ENCODE measurements at places on chromosomes 6 and 20.

GRCh38 chr6:96058082-96058481 is 42.3 kb downstream of the FUT9 start:
- no peak for DNase-seq

GRCh38 chr6:11320914-11321597 is 88.6 kb upstream of the NEDD9 start:
- no peak for DNase-seq

DNA sequence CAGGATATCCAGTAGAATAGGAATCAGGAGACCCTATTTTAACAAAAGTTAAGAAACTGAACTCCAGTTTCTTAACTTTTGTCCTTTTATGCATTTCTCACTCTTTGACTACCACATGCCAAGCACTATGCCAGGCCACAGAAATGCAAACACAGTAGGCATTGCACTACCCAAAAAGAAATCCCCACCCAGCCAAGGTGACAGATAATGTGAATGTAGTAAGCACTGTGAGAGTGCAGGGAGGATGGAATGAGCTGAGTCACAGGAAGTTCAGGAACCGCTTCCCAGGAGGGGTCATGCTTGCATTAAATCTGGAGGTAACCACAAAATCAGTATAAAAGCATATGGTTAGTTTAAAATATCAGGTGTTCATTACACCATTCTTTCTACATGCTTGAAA is 20.1 kb upstream of the FAM83C start:
- DNase-seq: no peak

GRCh38 chr20:19888269-19888671 is 128.9 kb upstream of the NAA20 start:
- no peak for DNase-seq

DNA sequence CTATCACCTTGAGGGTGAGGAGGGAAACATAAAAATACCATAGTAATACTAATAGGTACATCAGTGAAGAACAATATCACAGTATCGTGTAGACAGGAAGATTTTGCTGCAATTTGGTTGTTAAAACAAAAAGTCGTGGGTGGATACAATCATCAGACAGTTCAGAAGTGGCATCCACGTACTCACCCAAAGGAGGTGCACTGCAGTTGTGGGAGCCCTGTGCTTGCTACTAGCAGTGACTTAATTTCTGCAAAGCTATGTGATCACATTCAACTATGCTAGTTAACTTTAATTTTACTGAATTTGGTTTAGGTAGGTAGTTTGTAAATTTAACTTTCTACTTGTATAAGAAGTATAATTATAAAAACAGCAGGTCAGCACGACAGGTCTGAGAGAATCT is 188.2 kb upstream of the SGK1 start:
- DNase-seq: no peak

- DNase-seq: no peak
Observed at GRCh38 chr6:1039191-1039590, 272.7 kb upstream of the FOXQ1 start.

- DNase-seq: no peak
Observed at GRCh38 chr6:75183099-75183541, 22.7 kb downstream of the COL12A1 start.

GRCh38 chr20:13586133-13586532 is 52.6 kb downstream of the TASP1 start:
- DNase-seq: no peak

DNA sequence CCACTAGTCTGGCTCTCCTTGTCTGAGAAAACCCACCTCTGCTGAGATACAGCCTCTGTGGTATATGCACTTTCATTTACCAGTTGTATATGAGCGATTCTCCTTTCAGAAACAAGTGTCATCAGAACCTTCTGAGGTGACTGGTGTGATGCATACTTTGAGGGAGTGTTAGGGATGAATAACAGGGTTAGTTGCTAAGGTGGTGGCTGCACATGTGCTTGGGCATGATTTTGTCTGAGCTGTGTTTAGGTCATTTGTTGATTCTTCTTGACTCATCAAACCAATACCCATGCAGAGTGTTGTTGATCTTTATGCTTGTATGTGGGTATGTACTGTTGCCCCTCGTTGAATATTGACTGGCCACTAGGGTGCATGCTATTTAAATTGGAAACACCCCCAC is 25.7 kb downstream of the DTD1 start:
- DNase-seq: no peak

- no peak for DNase-seq
Observed at GRCh38 chr20:1263853-1264252, 2.2 kb upstream of the SNPH start.

- DNase-seq: no peak
Observed at GRCh38 chr6:105112577-105112976, 67.2 kb downstream of the POPDC3 start.

DNA sequence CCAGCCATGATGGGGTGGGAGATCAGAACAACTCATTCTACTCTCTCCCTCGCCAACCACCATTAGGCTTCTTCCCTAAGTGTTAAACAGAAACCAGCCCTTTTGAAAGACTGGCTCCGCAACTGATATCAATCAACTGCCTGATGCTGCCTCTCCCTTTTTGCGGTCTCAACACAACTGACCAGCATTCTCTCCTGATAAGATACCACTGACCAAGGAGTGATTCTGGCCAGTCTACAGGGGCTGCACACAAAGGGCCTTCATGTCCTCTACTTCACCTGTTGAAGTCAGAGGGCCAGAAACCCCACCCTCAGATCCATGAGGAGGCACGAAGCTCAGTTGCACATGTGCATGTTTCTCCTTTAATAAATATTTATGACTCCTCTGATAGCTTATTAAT is 145.1 kb downstream of the CD24 start:
- no peak for DNase-seq

- DNase-seq: no peak
Observed at GRCh38 chr6:56891754-56892153, 63.2 kb upstream of the BEND6 start.

GRCh38 chr6:146351018-146351417 is 192.6 kb upstream of the RAB32 start:
- DNase-seq: no peak

GRCh38 chr6:15265787-15266186 is 19.9 kb downstream of the JARID2 start:
- no peak for DNase-seq

DNA sequence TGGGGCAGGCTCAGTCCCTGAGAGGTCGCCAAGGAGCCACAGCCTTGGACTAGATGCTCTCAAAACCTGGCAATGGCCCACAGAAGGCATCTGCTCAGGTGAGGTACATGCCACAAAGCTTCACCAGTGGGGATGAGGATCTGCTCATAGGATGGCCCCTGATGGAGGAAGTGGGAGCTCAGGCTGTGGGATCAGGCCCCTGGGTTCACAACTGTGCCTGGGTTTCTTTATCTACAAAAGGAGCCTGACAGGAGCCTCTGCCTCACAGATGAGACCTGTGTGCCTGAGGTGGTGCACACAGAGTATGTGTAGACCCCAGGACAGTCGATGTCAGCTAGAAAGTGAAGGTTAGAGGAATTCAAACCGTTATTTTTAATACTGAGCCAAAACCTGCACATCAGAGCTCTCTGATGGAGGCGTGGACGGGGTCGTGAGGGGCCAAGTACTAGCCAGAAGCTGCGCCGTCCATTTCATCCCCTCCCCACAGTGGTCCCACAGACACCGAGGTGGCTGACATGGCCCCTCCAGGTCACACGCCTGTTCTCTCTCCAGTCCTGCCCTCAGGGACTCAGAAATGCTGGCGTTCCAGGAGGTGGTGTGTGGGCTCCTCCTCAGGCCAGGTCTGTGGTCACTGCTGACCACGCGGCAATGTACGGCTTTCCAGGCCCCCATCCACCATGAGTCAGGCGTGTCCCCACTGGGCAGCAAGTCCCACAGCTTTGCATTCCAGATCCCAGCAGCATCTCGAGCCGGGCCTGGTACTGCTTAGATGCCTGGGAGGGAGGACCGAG is 33.3 kb downstream of the NTSR1 start:
- DNase-seq: no peak

GRCh38 chr6:89200706-89201215 is 16.4 kb downstream of the GABRR1 start:
- no peak for DNase-seq

DNA sequence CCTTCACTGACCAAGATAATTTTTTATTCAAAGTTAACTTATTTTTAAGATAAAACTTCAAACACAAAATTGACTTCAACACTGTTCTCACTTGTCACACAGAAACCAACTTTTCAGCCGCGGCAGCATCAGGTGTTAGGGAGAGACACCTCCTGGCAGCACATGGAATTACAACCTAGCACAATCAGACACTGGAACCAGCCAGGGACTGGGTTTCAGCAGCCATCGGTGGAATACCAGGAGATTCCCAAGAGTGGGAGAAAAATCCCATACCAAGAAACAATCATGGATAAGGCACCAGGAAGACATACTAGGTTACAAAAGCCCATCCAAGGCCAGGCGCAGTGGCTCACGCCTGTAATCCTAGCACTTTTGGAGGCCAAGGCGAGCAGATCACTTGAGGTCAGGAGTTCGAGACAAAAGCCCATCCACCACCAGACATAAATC is 70.0 kb downstream of the SNX5 start:
- DNase-seq: peak; percentile 22
